ENCODE measurements at places on chromosomes 5 and 9. TPM values are rescaled to one million over a fixed set of nuclear protein-coding genes. Genes with fewer than 3 reads are reported as not detected.
A peak's percentile ranks its signal among the peaks of the same experiment; 100 is the strongest.

PLEKHG4B gene
- under 0.01 TPM for polyA plus RNA-seq

NTRK2 gene
- polyA plus RNA-seq = 9.6 TPM

GMCL2 gene
- not detected for polyA plus RNA-seq

DNA sequence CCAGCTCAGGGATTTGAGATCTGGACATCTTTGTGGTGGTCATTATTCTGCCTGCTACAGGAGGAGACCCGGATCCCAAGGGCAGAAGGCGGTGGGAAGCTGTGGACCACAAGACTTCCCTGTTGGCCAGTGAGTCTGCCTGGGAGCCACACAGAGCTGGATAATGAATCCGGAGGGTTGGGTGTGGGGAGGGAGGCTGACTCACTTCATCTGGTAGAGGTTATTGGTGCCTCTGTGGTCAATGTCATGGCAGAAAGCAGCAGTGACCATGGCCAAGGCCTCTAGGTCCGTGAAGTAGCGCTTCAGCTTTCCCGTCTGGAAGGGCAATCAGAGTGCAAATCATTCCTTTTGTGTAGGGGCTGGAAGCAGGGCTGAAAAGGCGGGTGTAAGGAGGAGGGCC lies 58.5 kb downstream of the PDE6A start:
- DNase-seq = no peak

DNA sequence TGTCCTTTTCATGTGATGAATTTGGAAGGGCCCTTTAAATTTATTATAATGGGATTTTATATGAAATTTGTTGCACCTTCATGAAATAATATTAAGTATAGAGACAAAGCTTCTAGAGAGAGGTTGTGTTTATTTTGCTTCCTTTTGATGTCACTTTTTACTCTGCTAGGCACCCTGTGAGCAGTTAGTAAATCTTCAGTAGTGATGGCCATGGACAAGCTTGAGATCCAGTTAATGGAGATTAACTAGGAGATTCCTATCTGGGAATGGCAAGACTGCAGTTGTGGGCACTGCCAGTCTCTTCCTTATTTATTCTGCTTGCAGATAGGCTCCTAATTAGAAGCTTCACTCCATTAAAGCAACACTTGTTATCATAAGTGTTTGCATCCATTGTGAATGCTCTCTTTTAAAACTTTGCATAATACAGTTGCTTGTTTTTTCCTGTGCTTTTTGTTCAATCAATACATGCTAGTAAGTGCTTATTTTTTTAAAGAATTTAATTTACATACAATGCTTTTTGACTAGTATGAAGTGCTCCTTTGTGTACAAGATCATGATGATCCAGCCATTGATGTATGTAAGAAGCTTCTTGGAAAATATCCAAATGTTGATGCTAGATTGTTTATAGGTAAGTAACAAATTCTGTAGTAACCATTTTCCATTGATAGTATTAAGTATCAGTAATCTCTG lies 25.9 kb downstream of the UGCG start:
- no peak for DNase-seq

DNA sequence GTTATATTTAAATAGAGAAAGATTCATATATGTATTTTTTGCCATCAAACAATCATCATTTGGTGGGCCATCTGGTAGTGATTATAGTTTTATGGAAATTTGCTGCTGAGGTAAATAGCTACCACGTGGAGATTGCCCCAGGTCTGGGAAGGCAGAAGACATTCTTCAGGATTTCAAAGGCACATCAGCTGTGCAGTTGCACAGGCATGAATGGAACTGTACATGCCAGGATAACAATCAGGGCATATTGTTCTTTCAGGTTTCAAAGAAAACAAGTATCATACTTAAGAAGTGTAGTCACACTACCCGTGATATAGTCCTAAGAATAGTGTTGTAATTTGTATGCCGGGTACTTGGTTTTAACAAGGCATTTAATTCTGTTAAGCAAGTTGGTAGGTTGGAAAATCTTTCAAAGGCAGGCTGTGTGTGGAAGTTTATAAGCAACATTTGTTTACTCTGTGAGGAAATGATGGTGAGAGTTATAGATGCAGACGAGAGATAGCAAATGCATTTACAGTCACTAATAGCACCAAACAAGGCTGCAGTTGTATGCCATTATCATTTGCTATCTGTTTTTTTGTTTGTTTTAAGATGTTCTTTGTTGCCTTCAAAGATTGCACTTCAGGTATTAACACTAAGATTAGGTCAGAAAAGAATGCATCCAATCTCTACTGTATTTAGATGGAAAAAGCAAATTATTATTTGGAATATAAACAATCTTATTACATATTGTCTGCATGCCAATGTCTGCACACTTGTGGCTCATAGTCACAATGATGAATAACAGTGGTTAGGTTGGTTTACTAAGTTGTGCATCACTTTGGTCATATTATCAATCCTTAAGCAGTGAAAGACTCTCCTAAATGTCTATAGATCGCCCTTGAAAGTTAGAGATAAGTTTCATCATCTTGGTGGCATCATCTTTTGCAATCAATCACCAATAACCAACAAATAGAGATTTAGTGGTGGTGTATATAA lies 55.3 kb downstream of the RPS23 start:
- no peak for DNase-seq

DNA sequence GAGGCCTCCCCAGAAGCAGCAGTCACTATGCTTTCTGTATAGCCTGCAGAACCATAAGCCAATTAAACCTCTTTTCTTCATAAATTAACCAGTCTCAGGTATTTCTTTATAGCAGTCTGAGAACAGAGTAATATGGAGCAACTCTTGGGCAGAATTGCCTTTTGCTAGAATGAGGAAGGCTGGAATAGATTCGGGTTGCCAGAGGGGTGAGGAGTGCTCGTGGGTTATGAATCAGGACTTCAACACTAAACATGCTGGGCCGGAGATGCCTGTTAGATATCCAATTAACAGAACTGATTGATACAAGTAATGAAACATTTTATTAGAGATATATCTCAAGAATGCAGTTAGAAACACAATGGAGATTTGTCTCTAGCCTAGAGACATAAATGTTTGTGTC lies 140.9 kb upstream of the MAP3K1 start:
- no peak for DNase-seq

DNA sequence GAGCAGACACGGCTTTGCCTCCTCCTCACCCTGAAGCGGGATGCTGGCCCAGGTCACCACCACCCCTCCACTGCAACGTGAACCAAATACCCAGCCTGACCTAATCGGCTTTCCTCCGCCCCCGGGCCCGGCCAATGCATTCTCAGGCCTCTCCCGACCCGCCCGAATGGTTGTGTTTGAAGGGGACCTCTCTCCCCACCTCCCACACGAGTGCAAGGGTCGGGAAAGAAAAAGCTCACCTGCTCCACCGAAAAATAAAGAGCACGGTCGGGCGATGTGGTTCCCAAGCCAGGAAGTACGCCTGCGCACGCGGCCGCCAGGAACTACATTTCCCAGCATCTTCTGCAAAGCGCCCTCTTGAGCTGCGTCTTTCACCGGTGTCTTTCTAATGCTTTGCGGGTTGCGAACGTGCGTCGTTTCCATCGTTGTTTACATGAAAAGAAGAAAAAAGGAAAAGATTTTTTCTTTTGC lies at the start of gene ZNF883:
Gene ZNF883, minus strand, starts transcription at position 282 of the 471 bp plus-strand sequence.
- peak; percentile 59 for DNase-seq

- peak; percentile 48 for DNase-seq
Observed at GRCh38 chr5:174459071-174459702, 265.2 kb upstream of the MSX2 start.

DNA sequence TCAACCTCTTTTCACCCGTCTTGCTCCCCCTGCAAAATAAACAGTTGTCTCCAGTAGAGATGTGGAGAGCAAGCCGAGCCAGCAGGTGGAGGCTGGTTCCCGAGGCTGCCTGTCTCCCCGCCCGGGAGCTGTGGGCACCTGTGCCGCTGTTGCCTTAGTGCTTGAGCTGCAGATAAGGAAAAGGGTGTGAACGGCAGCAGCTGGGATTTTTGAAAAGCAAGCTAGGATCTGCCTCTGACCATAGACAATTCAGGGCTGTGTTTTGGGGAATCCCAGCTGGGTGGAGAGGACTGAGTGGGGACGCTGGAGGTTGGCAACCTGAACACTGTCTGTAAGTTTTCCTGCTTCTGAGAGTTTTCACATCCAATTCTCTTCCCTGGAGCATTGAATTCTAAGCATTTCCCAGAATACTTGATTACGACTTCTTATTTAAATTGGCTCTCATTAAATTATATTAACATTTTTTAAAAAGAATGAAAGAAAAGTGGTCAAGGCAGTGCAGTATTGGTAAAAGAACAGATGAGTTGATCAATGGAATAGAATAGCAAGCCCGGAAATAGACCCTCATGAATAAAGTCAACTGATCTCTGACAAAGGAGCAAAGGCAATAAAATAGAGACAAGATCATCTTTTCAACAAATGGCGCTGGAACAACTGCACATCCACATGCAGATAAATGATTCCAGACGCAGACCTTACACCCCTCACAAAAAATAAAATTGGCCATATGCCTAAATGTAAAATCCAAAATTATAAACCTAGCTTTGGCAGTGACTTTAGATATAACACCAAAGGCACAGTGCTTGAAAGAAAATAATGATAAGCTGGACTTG lies 9.7 kb downstream of the WNK2 start:
- peak; percentile 46 for DNase-seq

DNA sequence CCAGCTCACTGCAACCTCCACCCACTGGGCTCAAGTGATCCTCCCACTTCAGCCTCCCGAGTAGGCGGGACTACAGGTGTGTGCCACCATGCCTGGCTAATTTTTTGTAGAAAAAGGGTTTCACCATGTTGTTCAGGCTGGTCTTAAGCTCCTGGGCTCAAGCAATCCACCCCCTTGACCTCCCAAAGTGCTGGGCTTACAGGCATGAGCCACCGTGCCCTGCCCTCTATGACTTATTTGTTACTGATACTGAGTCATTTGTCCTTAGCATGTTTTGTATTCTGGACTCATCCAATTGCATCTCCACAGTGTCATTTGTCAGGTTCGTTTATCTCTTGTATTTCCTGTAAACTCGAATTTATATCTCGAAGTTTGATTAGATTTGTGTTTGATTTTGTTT lies 2.7 kb upstream of the ITK start:
- no peak for DNase-seq

DNA sequence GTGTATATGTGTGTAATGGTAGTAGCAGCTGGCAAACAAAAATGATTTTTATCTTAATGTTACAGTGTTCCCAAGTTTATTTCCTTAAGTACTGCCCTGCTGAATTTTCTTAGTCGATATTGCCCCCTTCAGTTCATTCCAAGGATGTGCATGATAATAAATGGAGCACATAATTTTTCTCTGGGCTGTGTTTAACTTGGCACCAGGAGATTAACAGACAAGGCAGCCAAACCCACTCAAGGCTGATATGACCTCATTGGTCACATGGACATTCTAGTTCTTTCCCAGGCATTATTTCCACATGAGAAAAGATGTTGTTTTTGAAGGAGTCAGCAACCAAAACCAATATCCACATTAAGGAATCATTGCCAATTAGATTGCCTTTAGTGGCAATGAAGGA lies 61.8 kb downstream of the COX7C start:
- peak; percentile 23 for DNase-seq

Measured in right cardiac atrium (tissue), 5 donors.